ENCODE measurements at places on chromosomes 16 and 17.

GRCh38 chr17:43334738-43335402, 63.9 kb upstream of the ARL4D start:
- DNase-seq, result no peak

DNA sequence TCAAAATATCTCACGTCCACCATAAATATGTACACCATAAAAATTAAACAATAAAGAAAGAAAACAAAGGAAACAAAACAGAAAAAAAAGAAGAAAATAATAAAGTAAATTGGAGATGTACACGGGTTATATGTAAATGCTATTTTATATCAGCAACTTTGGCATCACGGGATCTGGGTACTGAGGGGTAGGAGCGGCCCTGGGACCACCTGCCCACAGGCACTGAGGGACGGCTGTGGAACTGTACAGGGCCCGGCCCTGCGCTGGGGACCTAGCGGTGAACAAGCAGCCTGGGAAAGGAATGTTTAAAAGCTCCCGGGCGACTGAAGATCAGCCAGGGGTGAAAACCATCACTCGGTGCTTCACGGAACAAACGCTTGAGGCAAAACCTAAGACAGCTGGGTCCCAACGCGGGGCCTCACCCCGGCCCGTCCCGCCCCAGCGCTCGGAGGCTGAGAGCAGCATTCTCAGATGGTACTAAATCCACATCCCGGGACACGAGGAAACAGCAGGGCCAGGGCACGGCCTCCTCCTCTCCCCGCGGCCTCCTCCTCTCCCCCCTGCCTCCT, 31.2 kb downstream of the NXN start:
- DNase-seq, result no peak

DNA sequence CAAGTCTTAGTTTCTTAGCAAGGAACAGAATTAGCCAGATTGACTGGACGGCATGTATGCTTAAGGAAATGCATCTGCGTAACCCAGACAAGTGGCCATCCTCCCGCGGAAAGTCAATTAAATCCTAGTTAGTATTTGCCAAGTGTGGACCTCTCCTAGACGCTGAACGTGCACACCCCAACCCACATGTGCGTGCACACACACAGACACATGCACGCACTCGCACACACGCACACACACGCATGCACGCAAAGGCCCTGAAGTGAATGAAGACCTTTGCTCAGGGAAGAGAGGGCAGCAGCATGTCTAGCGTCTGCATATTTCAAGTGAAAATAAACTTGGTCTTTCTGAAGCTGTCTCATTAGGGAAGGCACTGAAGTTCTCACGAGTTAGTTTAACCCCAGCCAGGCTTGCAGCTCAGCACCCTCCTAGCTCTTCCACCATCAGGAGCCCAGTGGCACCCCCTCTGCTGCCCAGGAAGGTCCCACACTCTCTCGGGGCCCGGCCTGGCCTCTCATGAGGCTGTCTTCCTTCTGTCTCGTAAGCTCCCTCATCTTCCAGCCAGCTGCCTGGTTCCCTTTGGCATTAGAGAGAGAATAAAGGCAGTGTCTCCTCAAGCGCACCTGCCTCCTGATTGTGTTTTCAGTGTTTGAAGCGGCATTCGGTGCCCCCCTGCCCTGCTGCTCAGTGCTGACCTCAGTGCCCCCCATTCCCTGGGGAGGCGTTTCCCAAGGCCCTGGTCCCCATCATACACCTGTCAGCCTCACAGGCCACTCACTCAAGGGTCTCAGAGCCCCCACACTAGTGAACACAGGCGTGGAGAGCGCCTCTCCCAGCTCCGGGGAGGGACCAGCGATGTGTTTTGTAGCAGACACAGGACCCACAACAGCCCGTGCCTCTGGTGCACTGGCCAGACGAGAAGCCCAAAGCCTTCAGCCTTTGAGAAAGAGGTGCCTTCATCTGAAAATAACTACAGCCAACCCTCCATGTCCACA, 52.2 kb upstream of the CHMP6 start:
- DNase-seq, result no peak

GRCh38 chr16:57316390-57317017, 32.0 kb upstream of the PLLP start:
- no peak for DNase-seq

- DNase-seq, result no peak
Observed at GRCh38 chr16:85208643-85209520, 96.6 kb upstream of the CIBAR2 start.

- DNase-seq, result no peak
Observed at GRCh38 chr16:67481561-67482232, 740 bp upstream of the ATP6V0D1 start.

GRCh38 chr16:87322833-87323726, 5.9 kb upstream of the C16orf95 start:
- no peak for DNase-seq

GRCh38 chr17:60163108-60163784, 13.5 kb downstream of the CA4 start:
- DNase-seq, result no peak

DNA sequence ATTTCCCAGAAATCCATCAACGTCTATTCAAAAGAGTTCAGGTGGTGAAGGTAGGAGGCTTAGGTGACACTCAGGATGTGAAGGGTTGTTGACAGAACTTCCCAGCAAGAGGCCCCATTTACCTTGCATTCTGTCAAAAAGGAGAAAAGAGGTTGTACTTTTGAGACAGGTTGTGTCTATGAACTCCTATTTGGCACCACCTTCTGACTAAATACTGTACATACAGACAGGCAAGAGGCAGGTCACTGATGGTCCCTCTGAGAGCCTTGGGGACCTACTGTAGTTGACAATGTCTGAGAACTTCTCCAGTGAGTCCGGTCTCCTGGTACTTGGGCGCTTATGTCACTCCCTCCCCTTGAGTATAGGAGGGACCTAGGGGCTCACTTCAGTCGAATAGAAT, 479.3 kb upstream of the ZFHX3 start:
- no peak for DNase-seq

- no peak for DNase-seq
Observed at GRCh38 chr16:75446416-75446815, 13.1 kb upstream of the CFDP1 start.

DNA sequence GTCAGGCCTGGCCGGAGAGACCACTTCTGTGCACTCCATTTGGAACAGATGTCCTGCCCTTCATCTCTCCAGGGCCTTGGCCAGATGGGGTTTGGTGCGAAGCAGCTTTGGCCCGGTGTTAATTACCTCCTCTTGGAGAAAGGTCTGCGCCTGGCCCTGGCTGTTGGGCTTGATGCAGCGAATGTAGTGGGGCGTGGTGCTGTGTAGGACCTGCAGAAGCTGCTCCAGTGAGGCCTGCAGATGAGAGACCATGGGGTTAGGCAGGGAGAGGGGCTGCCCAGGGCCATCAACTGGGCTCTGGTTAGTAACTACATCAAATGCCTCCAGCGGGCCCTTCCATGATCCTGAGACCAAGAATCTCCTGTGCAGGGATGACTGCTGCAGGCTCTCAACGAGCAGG, 18.7 kb downstream of the ZNHIT3 start:
- no peak for DNase-seq

GRCh38 chr16:57049678-57050077, 42.7 kb upstream of the CPNE2 start:
- no peak for DNase-seq

- DNase-seq, result no peak
Observed at GRCh38 chr16:66435896-66436295, 8.8 kb downstream of the BEAN1 start.

DNA sequence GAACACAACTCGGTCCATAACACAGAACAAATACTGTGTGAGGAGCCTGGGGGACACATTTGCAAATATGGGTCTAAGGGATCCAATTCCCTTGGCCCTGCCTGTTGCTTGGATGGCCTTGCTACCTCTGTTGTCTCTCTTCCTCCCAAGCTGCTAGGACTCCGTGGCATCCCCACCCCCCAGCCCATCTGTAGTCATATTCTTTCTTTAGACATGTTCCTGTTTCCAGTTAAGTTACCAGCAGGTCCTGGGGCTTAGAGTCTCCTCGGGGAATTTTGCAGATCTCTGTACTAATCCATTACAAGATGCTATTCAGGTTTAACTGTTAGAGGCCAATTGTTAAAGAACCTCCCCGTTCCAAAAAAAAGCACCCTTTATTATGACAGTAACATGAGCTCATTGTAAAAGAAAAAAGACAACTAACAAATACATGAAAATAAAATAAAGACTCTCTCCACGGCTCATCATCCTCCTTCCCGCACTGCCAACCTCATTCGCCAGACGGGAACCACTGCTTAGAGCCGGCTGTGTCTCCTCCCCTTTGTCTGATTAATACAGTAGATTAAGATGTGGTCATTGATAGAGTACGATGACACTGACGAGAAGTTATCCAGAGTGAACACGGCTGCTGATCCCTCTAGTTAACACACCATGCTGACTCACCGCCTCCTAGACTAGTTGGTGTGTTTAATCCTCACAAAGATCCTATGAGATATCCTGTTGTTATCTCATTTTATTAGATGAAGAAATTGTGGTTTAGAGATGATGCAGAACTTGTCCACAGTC, 22.2 kb downstream of the HS3ST4 start:
- DNase-seq, result no peak

- no peak for DNase-seq
Observed at GRCh38 chr17:7745748-7746470, 28.4 kb downstream of the DNAH2 start.

- no peak for DNase-seq
Observed at GRCh38 chr17:48592577-48592976, 1.0 kb downstream of the HOXB5 start.

DNA sequence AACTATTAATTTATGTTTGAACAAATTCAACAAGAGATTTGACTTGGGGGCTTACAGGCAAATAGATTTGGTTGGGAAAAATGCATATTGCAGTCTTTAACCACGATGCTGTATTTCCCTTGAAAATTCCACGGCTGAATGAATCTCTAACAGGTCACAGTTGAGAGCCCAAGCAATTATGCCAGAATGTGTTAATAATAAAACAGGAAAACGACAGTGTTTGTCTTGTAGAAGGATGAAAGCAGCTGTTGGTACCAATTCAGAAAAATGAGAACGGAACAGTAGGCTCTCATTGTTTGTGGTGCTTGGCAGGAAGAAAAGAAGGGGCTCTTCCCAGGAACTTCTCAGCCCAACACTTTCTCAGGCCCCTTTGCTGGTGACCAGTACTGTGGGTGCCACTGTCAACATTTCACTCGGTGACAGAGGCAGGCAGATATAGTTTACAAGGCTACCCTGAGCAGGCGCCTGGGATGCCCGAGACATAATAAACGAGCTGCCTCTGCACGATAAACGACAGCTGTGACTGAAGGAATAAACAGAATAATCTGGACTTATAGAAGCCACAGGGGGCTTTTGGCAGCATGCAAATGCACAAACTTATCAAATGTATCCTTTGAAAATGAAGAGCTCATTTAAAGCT, 387.1 kb downstream of the HS3ST4 start:
- DNase-seq, result no peak

GRCh38 chr16:8087597-8088289, 502.6 kb downstream of the TMEM114 start:
- DNase-seq, result no peak

GRCh38 chr16:67731071-67731752, 12.1 kb upstream of the GFOD2 start:
- no peak for DNase-seq

GRCh38 chr17:30513346-30513745, 36.1 kb downstream of the GOSR1 start:
- no peak for DNase-seq

DNA sequence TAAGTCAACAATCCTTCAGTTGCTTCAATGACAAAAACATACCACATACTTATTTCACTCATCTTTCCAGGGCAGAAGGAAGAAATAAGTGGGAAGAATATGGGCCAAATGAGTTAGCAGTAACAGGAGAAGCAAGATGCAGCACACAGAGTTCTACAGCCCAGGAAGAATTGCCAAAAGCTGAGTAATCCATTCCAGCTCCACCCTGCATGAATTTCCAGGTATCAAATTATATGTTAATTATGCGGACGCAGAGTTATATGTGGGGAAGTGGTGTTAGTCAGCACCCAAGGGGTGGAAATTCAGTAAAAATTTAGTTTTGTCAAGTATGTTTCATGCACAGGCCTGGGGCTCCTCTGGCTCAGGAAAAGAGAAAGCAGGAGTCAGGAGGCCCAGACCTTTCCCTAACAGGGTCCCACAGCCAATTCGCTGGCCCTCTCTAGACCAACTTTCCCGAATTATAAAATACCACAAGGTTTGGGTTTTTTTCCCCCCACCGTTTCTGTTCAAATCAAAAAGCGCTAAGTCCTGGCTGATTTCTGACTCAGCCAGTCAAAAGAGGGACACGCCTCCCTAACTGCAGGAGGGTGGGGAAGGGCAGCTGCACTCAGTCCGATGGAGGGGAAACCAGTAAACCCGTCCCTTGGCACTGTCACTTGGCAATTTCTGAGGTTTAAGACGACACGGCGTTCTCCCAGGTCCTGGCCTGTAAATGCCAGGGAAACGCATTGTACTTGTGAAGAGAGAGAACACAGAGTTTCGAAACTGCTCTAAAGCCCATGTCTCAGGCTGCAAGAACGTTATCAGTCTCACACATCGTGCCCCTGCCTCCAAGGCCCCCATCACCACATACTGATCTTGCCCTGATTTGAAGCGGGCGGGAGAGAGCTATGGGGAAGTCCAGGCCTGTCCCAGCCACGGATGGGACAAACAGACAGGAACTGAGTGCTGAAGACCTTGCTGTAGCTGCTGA, 58.1 kb downstream of the ZFHX3 start:
- DNase-seq, result no peak

DNA sequence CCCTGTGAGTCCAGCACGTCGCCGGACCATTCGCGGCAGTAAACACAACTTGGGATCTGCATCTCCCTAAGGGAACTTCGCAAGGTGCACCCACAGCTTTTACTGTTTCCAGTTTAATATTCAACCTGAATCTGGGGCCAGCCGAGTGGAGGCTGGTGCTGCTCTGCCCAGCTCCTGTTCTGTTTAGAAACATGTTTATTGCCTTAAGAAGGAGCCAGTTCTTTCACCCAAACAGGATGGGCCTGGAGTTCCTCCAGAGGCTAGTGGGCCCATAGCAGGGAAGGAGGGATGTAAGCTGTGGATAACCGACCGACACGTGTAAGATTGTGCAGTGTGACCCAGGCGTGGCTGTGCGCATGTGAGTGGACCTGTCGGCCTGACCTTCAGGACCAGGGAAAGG, 17.4 kb downstream of the TBC1D24 start:
- no peak for DNase-seq

DNA sequence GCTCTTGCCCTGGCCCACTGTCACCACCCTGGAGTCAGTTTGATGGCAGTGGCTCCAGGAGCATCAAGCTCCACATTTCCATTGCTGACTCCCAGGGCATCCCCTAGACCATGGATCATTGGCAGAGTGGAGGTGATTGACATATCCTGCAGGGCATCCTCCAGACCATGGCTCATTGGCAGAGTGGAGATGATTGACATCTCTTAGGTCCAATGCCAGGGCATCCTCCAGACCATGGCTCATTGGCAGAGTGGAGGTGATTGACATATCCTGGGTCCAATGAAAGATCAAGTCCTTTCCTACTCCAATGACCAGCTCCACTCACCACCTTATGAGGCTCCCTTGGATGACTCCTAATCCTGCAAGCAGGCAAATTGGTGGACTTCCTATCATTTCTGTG, 174.3 kb upstream of the NLRP1 start:
- DNase-seq, result no peak

GRCh38 chr16:24939738-24940137, 75.4 kb downstream of the ARHGAP17 start:
- no peak for DNase-seq

- DNase-seq, result no peak
Observed at GRCh38 chr17:68107373-68107772, 71.8 kb downstream of the KPNA2 start.

- no peak for DNase-seq
Observed at GRCh38 chr16:57147381-57148221, 38.2 kb downstream of the PSME3IP1 start.
